Kidney glomerular epithelial cell (primary cell): ENCODE measurements at places on chromosomes 2 and 18.

DNA sequence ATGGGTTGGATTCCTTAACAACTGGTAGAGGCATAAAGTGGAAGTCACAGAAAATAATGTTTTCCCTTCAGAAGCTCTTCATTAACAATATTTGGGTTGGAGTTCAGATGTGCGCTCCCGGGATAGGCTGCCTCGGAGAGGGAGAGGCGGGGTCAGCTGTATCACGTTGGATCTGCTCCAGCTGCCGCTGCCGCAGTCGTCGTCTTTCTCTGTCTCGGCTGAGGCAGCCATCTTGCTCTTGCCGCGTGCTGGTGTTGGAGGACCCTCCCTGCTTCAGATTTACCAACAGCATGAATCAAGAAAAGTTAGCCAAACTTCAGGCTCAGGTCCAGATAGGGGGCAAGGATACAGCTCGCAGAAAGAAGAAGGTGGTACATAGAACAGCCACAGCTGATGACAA, 35.1 kb downstream of the TANC1 start:
- no peak for DNase-seq

- no peak for DNase-seq
Measured at GRCh38 chr2:116877944-116878343, 936.5 kb upstream of the DDX18 start.

GRCh38 chr2:66696374-66696773, 261.4 kb downstream of the MEIS1 start:
- DNase-seq, result no peak

- no peak for DNase-seq
Measured at GRCh38 chr2:172464400-172465129, 37.2 kb downstream of the ITGA6 start.

GRCh38 chr2:112006076-112006410, 49.0 kb upstream of the TMEM87B start:
- no peak for DNase-seq

GRCh38 chr2:20205915-20206524, 18.9 kb downstream of the SDC1 start:
- no peak for DNase-seq

- no peak for DNase-seq
Measured at GRCh38 chr2:61059382-61059781, 6.3 kb upstream of the SANBR start.
